CD8-positive, alpha-beta T cell (primary cell): ENCODE measurements at places on chromosomes 16 and 17.

GRCh38 chr17:17785407-17785806, 51.4 kb downstream of the SREBF1 start:
- DNase-seq: no peak

GRCh38 chr17:13352747-13353415, 248.8 kb downstream of the HS3ST3A1 start:
- DNase-seq: no peak

GRCh38 chr16:516301-516700, 11.2 kb upstream of the CAPN15 start:
- no peak for DNase-seq

GRCh38 chr16:65271996-65272395, 150.1 kb upstream of the CDH11 start:
- no peak for DNase-seq

DNA sequence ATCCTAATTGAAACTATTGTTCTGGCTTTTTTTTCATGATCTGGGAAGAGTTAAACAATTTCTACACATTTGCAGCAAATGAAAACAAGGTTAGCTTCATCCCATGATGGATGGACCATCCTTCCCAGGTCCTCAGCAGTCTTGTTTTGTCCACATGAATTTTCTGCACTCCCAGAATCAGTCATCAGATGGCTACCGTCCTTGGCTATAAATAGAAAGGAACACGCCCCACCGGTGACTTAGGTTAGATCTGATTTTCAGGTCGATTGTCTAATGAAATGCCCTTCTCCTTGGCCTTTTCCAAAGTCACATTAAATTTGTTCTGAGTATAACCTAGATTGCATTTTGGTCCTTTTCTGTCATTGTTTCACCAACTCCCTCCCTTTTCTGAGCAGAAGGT, 41.4 kb upstream of the NOL11 start:
- no peak for DNase-seq

- DNase-seq: no peak
These were observed 165.1 kb downstream of the CHD9 start for GRCh38 chr16:53219795-53220454.

- no peak for DNase-seq
These were observed 108.7 kb downstream of the ZFHX3 start for GRCh38 chr16:72939247-72939646.

GRCh38 chr17:11565591-11565990, 32.7 kb upstream of the DNAH9 start:
- DNase-seq: no peak

- DNase-seq: no peak
These were observed 64.1 kb upstream of the CACNG4 start for GRCh38 chr17:66900126-66901010.

DNA sequence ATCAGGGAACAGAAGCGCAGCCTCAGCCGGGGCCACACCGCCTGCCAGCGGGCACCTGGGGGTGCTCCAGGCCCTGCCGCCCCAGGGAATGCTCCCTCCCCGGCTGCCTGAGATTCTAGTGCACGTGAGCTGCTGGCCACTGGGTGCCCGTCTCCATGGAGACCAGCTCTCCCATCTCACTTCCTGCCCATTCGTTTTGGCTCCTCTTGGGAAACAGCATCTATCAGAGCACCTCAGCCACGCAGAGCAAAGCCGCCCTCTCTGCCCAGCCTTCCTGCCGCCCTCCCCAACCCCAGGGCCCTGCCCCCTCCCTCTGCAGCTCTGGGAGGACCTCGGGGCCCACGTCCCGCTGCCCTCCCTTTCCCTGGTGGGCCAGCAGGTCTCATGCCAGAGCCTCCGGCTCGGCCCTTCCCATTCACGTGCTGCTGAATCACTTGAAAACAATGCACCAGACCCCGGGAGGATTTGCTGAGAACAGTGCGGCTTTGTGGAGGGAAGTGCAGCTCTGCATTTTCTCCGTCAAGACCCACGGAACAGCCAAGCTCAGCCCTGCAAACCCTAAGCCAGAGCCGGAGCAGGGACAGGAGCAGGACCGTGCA, 19.4 kb downstream of the CEP295NL start:
- DNase-seq: no peak

- no peak for DNase-seq
These were observed 111.6 kb downstream of the DYNLRB2 start for GRCh38 chr16:80652441-80652840.

- DNase-seq: peak; percentile 8
These were observed 397 bp downstream of the NCOR1 start for GRCh38 chr17:16215002-16215272.

- DNase-seq: no peak
These were observed 486 bp downstream of the ZNF785 start for GRCh38 chr16:30585022-30585399.

- DNase-seq: no peak
These were observed 111.3 kb downstream of the HS3ST3A1 start for GRCh38 chr17:13490427-13490826.

- no peak for DNase-seq
These were observed 8.7 kb upstream of the EMP2 start for GRCh38 chr16:10589109-10589508.

DNA sequence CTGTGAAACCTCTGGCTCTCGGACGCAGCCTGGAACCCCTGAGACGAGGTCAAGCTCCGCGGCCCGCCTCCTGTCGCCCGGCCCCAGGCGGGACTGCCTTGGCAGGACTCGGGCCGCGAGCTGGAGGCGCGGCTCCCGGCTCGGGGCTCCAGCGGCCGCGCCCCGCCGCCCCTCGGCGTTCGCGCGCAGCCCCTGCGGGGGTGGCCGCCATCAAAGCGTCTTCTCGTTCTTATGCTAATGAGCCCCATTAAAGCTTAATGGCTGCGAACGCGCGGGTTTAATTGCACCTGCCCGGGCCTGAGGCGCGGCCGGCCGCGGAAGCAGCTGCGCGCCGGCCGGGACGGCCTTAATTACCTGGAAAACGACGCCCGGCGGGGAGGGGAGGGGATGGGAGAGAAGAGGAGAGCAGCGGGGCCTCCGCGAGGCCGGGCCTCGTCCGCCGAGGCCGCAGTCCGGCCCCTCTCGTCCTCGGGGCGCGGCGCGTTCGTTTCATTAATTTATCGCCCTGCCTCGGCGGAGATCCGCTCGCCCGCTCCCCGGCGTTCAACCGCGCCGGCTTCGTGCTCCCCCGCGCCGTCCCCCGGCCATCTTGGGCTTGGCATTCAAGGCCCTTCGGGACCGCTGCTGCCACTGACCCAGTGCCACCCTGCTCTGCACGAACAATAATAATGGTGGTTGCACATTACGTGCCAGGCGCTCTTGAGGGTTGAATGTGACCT, 19.2 kb downstream of the RAI1 start:
- no peak for DNase-seq

GRCh38 chr16:78478267-78478861, 378.9 kb downstream of the WWOX start:
- peak; percentile 12 for DNase-seq

GRCh38 chr17:32654324-32654723, 167.5 kb downstream of the CDK5R1 start:
- no peak for DNase-seq

DNA sequence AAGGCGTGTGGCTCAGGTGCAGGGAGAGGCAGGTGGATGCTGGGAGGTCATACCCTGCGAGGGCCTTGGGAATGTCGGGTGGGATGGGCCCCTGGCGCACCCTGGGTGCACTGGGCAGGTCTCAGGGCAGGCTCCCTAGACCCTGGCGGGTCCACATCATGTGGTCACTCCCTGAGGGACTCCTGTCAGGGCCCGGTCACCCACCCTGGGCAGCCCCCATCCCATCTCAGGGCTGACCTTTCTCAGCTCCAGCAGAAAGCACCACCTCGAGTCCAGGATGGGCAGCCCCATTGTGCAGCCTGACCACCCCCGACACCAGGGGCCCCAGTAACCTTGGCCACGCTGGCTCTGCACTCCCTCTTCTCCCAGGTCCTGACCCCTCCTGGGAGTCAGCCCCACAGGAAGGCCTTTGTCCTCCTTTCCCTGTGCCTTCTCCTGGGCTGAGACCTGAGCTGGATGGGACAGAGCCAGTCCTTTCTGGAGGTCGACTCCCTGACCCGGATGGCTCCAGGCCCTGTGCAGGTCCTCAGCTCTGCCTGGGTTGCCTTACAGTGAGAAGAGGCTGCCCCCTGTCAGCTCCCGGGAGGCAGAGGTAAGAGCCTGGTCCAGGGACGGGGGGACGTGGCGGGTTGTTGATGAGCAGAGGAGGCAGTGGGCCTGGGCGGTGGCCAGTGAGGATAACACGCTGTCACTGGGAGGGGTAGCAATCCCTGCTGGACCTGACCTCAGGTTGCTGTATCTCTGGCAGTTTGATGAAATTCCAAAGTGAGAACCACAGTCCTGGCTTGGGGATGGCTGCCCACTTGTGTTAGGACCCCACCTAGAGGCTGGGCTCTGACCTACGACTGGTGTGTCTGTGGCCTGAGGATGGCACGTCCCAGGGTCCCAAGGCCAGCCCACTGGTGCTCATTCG, 77.9 kb downstream of the GOSR1 start:
- no peak for DNase-seq

DNA sequence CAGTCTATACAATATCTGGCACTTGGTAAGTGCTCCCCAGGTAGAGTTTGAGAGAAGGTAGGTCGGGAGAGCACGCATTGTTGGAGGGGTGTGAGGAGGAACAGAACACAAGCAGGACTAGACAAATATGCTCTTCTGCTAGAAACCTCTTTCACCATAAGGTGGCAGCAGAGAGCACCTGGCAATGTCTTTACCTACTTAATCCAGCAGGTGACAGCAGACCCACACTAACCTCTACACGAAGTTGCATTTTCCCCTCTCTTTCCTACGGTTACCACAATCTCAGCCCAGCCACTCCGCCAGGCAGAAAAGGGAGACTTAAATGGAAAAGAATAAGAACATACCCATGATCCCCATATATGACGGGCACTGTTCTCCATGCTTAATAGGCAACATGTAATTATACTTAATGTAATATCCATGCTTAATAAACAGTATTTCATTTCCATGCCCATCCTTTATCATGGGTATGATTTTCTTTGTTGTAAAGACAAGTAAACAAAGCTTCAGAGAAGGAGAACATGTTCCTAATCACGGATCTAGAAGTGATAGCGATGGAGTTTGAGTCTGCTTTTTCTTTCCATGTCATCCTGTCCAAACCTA, 55.1 kb upstream of the CCL2 start:
- DNase-seq: peak; percentile 82
